Caki2 (cell line): ENCODE measurements at places on chromosomes 6 and 20. TPM values are rescaled to one million over a fixed set of nuclear protein-coding genes. Genes with fewer than 3 reads are reported as not detected.

Gene BEND3
- 2.3 and 2.6 TPM in 2 replicates for total RNA-seq

Gene TMEM239
- total RNA-seq = not detected in 2 replicates

GRCh38 chr20:54223751-54224150, 15.9 kb downstream of the PFDN4 start:
- no peak for DNase-seq

DNA sequence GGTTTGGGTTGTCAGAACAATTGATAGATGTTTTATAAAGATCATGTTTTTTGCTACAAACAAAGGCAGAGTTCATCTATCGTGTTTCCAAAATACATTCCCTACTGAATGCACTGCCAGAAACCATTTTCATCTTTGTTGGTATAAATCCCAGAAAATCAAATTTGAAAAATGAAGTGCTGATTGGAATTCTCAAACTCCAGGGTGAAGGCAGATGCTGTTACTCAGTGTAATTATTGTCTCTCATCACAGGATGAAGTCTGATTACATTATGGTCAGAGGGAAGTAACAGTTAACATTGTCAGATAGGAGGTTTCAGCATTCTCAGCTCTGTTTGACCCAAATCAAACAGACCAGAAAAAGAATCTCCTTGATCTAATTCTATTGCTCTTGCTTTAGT, 198.4 kb upstream of the KCNK16 start:
- DNase-seq = no peak

Gene FAM209B
- not detected in 2 replicates for total RNA-seq

DNA sequence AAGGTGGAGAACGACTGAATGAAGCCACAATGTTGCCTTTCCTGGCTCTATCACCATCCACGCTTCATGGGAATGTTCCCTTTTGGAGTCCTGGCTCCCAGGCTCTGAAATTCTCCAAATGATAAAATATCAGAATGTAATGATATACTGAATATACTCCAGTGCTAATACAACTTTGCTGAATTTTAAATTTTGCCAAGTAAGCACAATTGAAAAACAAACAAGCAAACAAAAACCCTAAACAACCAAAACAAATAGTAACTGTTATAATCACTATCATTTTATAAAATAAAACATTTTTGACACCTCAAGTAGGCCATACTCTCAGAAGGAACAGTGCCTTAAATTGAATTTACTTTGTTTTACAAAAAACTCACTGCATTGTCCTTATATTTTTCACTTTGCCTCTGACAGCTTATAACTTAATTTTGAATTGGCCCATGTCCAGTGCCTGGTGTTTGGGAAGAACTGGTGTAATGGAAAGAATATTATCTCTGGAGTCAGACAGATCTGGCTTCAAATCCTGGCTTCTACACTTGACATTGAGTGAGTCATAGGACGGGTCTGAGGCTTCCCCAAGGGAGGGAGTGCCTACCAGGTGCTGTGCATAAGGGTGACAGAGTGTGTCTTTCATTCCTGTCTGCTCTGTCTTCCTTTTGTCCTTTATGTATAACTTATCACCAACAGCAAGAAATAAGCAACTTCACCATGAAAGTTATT, 698.3 kb downstream of the EPM2A start:
- DNase-seq = no peak

DNA sequence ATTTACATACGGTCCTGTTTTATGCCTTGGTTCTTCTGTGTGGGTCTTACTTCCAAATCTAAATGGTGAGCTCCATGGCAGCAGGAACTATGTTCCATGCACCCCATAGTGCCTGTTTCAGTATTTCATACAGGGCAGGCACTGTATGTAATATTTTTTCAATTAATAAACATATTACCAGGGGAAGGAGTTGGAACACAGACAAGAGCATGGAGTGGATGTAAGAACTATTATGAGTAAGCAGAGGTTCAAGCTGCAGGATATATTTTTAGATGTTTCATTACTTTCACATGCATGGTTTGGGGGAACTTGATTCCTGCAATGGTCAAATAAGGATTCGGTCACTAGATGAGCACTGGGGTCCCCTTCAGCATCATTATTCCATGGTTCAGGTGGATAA, 108.3 kb downstream of the KIF13A start:
- DNase-seq = no peak

GRCh38 chr20:16661756-16662155, 68.1 kb upstream of the SNRPB2 start:
- no peak for DNase-seq

DNA sequence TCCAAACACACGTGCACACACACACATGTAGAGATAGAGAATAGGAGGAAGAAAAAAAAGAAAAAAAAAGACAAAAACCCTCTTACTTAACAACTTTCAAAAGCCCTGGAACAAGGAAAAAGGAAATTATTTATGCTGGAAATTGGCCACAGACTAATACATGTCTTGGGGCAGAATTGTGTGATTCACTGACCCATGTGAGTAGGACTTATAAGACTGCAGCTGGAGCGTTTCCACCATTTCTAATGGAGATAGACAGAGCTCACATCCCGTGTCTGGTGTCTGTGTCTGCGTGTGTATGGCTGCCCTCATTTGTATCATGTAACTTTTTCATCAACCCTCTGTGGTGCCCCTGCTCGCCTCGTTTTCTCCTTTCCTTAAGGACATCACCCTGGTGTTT, 99.8 kb upstream of the PDE10A start:
- no peak for DNase-seq

Gene SPEF1
- 0.54 and 3.5 TPM in 2 replicates for total RNA-seq

Gene ADGRF1
- 52.7 and 53.6 TPM in 2 replicates for total RNA-seq

DNA sequence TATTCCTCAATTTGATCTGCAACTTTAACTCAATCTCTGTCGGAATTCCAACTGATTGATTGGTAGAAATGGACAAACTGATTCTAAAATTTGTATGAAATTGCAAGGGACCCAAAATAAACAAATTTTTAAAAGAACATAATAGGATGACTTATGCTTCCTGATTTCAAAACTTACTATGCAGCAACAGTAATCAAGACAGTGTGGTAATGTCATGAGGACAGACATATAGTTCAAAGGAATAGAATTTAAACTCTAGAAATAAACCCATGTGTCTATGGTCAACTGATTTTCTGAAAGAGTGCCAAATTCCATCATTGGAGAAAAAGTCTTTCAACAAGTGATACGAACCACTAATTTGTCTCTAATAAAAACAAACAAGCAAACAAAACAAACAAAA, 1320.1 kb upstream of the GJE1 start:
- no peak for DNase-seq
